Stimulated activated CD4-positive, alpha-beta T cell treated with anti-CD3 and anti-CD28 coated beads, Interleukin-4, amount 100 ng/mL, for 24 hours (primary cell): ENCODE measurements at places on chromosomes 1 and 21.

- DNase-seq: no peak
Measured at GRCh38 chr1:59055908-59056719, 240.8 kb upstream of the FGGY start.

- DNase-seq: no peak
Measured at GRCh38 chr1:161782886-161783285, 16.8 kb downstream of the ATF6 start.

- DNase-seq: no peak
Measured at GRCh38 chr1:152667648-152668047, 4.5 kb downstream of the LCE2D start.

GRCh38 chr1:245131026-245131393, 23.8 kb upstream of the KIF26B start:
- no peak for DNase-seq

DNA sequence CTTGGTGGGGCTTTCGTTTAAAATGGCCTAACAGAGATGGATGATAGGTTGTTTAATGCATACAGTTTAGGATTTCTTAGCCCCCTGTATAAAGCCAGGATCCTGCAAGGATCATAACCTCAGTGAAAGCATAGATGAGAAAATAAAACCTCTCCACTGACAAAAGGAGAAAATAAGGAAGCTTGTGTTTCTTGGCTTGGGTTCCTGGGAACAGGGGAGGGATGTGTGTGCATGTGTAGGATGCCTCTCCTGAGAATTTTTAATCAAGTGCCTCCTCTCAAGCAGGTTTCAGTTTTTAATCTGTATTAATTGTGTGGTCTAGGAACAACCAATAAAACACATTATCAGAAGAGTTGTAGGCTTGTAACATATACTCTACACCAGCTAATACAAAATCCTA, 26.1 kb downstream of the PRKACB start:
- DNase-seq: no peak

DNA sequence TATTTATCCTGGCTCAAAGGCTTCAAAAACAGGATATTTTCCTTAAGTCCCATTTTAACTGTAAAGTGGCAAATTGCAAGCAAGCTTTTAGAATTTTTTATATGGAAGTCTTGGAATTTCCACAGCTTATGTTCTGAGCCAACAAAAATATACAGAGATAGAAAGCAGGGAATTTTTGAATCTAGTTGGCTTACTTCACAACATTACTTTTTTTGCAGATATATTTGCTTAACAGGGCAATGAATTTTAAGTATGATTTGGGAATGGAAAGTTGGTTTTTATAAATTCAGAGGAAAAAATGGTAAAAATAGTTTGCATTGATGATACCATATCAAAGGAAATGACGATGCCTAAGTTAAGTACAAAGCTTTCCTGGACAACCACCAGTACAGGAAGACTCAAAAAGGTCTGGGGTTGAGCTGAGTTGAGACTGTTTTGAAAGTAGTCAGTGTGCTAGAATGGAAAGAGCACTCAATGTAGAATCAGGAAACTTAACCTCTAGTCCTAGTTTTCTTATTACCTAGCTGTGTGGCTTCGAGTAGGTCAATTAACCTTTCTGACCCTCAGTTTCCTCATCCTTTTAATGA, 11.0 kb upstream of the VCAM1 start:
- no peak for DNase-seq
